GM23248 (cell line): ENCODE measurements at places on chromosomes 2 and 18.

DNA sequence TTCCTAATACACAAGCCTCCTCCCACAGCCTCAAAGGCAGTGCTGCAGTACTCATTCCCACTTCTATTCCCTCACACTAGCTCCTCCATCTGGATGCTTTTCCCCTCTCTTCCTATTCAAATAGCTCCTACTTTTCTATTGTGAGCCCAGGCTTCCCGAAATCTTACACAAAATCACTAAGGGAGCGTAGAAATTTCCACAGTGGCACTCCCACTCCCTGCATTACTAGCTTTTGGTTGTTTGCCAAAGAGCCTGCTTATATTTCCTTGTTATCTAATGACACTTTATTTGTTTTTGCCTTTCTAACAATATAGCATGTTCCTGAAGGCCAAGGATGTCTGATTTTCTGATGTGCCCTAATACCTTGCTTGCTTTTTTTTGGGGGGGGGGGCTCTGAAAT, 10.9 kb downstream of the EPAS1 start:
- H3K36me3 ChIP-seq = no peaks in the 10 kb centered on the region
- H3K4me3 ChIP-seq = no peak overlapping the region
- no peaks in the 10 kb centered on the region for H3K27me3 ChIP-seq
- peaks cover 45% of the 10 kb centered on the region for H3K4me1 ChIP-seq
- H3K27ac ChIP-seq = no peak overlapping the region

GRCh38 chr18:12621742-12622306, 36.1 kb downstream of the SPIRE1 start:
- no peak overlapping the region for H3K4me3 ChIP-seq
- H3K4me1 ChIP-seq = peaks cover 15% of the 10 kb centered on the region
- no peaks in the 10 kb centered on the region for H3K27me3 ChIP-seq
- H3K36me3 ChIP-seq = no peaks in the 10 kb centered on the region
- peak; percentile 96 for DNase-seq

- peaks cover 52% of the 10 kb centered on the region for H3K4me1 ChIP-seq
- H3K36me3 ChIP-seq = no peaks in the 10 kb centered on the region
- peak; percentile 49 for DNase-seq
- peak overlapping the region; percentile 4; the same call in 1 of the 2 replicates for H3K27ac ChIP-seq
- H3K27me3 ChIP-seq = no peaks in the 10 kb centered on the region
Measured at GRCh38 chr2:205407984-205408383, 274.3 kb upstream of the NRP2 start.

DNA sequence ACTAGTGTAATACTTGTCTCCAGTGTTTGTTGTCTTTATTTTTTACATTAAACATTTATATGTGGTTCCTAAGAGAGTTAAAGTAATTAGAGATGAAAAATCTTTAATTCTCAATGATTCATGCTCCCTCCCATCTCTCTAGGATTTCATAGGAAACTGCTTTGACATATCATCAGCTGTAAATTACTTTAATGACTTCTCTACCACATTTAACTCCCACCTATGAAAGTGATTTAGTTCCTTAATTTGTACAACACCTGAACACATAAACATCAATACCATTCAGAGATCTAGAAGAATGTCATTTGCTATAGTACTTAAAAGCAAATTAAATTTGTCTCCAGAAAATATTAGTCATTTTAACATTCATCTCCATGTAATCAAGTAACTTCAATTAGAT, 524.2 kb upstream of the CHAC2 start:
- H3K4me3 ChIP-seq = no peak overlapping the region
- DNase-seq = no peak
- H3K27ac ChIP-seq = no peak overlapping the region
- no peaks in the 10 kb centered on the region for H3K36me3 ChIP-seq

GRCh38 chr2:190528521-190529001, 6.0 kb downstream of the NEMP2 start:
- no peaks in the 10 kb centered on the region for H3K27me3 ChIP-seq
- DNase-seq = peak; percentile 63
- no peak overlapping the region for H3K4me3 ChIP-seq
- peaks cover 14% of the 10 kb centered on the region for H3K4me1 ChIP-seq
- H3K36me3 ChIP-seq = no peaks in the 10 kb centered on the region
